ENCODE measurements at places on chromosomes 11 and 22. TPM values are rescaled to one million over a fixed set of nuclear protein-coding genes. Genes with fewer than 3 reads are reported as not detected.

GRCh38 chr11:93717501-93717900 lies 23.8 kb downstream of the TAF1D start:
- DNase-seq: no peak

GRCh38 chr11:44627165-44627789 lies 61.8 kb downstream of the CD82 start:
- no peak for DNase-seq

Gene HBB
- not detected for total RNA-seq

- no peak for DNase-seq
Observed at GRCh38 chr22:20994902-20995241, 7.0 kb downstream of the THAP7 start.

- no peak for DNase-seq
Observed at GRCh38 chr11:66192181-66192863, 76.1 kb upstream of the RAB1B start.

- DNase-seq: no peak
Observed at GRCh38 chr11:67058506-67058905, 1.9 kb downstream of the RHOD start.

GRCh38 chr11:72144807-72145565 lies 9.5 kb downstream of the FOLR3 start:
- no peak for DNase-seq

DNA sequence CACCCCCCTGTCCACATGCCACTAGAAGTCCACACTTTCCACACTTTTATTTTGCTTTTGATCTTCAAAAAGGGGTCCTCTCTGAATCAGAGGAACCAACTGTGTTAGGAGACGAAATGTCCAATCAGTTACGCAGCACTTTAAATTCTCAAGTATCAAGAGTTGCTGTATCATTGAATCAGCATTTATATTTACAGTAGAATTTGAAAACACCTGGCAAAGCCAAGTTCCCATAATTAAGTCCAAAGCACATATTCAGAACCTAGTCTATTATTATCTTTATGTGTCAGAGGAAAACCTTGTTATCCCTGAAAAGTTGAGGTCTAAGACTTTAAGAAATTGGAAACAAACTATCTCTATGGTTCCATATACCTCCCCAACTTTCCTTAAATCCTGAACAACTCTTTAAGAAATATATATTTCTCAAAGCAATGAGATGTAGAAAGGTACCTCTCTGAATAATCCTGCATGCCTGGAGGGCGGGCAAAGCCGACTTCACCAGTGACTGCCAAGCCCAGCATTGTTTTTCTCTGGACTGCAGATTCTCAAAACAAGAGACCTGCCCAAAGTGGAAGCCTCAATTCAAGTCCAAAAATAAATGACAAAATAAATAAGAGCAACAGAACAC lies 75.9 kb upstream of the ARFGAP3 start:
- peak; percentile 48 for DNase-seq

DNA sequence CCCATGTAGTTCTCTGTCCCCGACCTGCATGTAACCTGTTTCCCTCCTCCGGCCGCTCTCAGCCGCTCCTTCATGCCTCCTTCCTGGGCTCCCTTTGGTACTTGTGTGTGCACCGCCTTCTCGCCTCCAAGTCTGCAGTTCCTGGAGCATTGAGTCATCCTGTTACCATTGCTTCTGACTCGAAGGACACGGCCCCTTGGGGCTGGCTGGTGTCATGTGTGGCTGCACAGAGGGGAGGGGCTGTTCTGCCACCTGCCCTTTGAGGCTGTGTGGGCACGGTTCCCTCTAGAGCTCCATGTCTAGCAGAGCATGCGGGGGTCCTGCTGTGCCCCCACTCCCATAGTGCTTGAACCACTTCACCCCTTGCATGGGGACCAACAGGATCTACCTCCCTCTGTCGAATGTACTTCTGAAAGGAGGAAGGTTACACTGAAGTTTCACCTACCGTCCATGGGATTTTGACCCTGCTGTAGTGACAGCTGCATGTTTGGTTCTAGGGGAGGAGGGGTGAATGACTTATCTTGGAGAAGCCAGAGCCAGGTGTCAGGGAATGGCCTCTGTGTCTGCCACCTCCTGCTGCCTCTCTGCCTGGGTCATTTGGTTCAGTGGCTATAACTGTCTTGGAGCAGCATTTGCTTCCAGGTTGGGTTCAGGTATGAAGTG lies 39.6 kb downstream of the BCR start:
- peak; percentile 77 for DNase-seq

Gene KRTAP5-9
- total RNA-seq: not detected

Gene NPAS4
- not detected for total RNA-seq

GRCh38 chr11:18705651-18706281 lies 7.2 kb downstream of the TMEM86A start:
- peak; percentile 30 for DNase-seq

GRCh38 chr11:119153049-119153818 lies 4.4 kb downstream of the ABCG4 start:
- peak; percentile 13 for DNase-seq

GRCh38 chr11:61893981-61894380 lies 2.6 kb upstream of the FADS3 start:
- DNase-seq: peak; percentile 66

Gene FOLR1
- not detected for total RNA-seq

Gene BTG4
- not detected for total RNA-seq

- DNase-seq: no peak
Observed at GRCh38 chr11:122145715-122146274, 29.8 kb upstream of the BLID start.

Gene TMEM191C
- 0.20 TPM for total RNA-seq

- no peak for DNase-seq
Observed at GRCh38 chr11:111776398-111777093, 10.4 kb upstream of the PPP2R1B start.

DNA sequence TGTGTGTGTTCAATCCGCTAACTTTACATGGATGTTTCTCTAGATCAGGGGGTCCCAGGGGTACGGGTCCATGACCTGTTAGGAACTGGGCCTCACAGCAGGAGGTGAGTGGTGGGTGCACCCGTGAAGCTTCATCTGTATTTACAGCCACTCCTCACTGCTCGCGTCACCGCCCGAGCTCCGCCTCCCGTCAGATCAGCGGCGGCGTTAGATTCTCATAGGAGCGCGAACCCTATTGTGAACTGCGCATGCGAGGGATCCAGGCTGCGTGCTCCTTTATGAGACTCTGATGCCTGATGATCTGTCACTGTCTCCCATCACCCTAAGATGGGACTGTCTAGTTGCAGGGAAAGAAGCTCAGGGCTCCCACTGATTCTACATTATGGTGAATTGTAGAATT lies 31.9 kb downstream of the MRGPRD start:
- no peak for DNase-seq

GRCh38 chr11:21612326-21612725 lies 580.6 kb upstream of the ANO5 start:
- no peak for DNase-seq

GRCh38 chr11:118699506-118700220 lies 20.2 kb upstream of the TREH start:
- DNase-seq: no peak

Gene BBOX1
- total RNA-seq: not detected

- DNase-seq: peak; percentile 61
Observed at GRCh38 chr22:46287873-46288751, 8.6 kb upstream of the GTSE1 start.

Gene SCGB1A1
- not detected for total RNA-seq

- peak; percentile 80 for DNase-seq
Observed at GRCh38 chr11:17208257-17208999, 642 bp upstream of the PIK3C2A start.

- peak; percentile 91 for DNase-seq
Observed at GRCh38 chr22:31210556-31211421, 1.3 kb upstream of the LIMK2 start.

Gene C11orf91
- total RNA-seq: not detected

DNA sequence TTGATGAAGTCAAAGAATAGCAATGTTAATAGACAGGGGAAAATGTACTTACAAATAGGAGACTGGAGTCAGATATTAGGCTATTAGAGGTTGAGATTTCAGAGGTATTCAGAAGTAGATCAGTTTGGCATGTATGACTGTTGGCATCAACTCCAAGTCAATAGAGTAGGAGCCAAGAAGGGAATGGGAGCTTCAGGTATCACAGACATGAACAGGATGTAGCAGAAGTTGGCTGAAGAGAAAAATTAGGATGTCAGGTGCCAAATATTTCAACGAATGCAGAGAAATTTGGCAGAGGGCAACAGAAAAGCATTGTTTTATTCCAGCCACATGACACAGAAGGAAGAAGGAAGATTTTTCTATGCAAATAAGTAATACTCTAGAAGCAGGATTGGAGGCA lies 69.7 kb downstream of the GLYATL1 start:
- DNase-seq: peak; percentile 20

Gene MMP11
- total RNA-seq: 3.4 TPM

GRCh38 chr11:65114538-65115171 lies 2.8 kb downstream of the ZNHIT2 start:
- no peak for DNase-seq

Gene OR2AG1
- total RNA-seq: not detected

Gene RAPSN
- not detected for total RNA-seq

DNA sequence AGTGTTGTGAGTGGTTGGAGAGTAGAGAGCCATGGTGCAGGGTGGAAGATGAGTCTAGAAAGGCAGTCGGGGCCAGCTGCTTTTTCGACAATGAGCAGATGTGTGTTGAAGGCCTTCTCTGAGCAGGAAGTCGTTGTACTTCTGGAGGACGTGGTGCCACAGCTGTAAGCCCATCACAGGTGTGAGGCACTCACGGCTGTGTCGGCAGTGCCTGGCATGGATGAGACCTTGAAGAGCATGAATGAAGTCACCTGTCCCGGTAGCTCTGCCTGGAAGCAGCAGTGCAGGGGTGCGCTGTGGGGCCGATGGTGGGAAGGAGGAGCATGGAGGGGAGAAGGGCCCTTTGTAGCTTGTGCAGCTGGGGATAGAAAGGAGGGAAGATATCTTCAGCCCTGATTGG lies 165.2 kb downstream of the PKNOX2 start:
- DNase-seq: no peak

GRCh38 chr22:36368359-36368983 lies 19.3 kb downstream of the MYH9 start:
- peak; percentile 84 for DNase-seq

- DNase-seq: no peak
Observed at GRCh38 chr11:60183591-60184205, 815 bp upstream of the MS4A6A start.

Gene LBHD1
- 1.6 TPM for total RNA-seq

- DNase-seq: no peak
Observed at GRCh38 chr11:75721852-75722668, 4.4 kb downstream of the MOGAT2 start.

DNA sequence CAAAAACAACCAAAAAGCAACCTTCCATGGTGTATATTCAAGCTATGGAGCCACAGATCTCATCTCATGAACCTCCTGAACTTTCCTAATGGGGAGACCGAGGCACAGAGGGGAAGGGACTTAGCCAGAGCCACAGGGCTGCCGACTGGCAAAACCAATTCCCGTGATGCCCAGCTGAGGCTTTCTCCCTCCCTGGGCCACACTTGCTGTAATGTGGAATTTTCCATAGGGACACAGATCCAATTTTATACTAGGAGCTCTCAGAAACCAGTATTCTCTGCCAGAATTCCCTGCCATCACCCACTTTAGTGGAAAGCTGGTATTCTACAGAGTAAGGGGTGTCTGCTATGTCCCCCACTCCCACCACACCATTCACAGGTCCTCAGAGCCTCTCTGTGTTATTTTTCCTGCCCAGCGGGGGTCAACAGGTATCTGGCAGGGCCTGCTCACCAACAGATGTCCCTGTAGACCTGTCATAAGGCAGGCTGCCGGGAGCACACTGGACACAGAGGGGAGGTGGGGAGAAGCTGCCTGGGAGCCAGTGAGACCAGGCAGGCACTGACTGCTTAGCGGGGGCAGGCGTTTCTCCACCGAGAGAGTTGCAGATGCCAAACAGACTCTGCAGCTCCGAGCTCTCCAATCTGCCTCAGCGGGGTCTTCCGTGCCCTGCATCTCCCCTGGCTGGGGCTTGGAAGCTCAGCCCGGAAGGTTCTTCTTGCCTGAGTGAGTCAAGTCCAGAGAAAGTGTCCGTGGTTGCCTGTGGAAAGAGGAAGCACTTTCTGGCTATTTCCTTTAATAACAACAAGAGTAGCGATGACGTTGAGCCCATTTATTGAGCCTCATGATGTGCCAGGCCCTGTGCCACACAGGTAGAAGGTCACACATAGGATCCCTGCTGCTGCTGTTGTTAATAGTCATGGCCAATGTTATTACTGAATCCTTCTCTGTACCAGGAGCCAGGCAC lies 26.3 kb downstream of the RPS6KA4 start:
- no peak for DNase-seq

- DNase-seq: peak; percentile 47
Observed at GRCh38 chr11:48116437-48117228, 100.0 kb upstream of the OR4B1 start.

DNA sequence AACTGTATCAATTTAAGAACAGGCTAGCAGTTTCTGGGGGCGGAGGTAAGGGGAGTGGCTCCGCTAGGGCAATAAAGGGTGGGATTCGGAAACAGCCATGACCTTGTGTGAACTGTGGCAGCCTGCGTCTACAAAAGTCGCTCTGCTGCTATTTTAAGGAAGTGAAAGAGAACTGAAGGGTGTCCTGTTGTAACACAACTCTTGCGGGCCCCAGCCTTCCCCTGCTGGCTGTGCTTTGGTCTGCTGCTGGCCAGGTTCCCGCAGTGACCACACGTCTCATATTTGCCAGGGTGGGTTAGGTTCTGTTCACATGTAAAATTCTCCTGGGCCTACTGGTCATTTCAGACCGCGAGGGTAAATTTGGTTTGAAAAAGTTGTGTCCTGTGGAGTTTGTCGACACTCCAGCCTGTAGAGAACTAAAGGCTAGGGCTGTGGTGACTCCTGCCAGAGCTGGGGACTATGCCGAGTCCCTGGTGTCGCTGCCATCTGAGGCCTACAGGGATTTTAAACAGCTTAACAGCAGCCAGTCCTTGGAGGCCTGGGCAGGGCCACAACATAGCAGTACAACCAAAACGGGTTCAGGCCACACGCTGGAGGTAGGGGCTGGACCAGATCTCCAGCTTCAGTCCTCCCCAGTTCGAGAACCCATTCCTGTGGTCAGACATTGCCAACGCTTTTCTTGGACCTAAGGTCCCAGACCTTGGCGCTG lies 1.1 kb upstream of the PPFIBP2 start:
- no peak for DNase-seq

- DNase-seq: peak; percentile 31
Observed at GRCh38 chr11:113603277-113604059, 102.6 kb downstream of the TMPRSS5 start.

GRCh38 chr11:79461144-79461543 lies 20.3 kb upstream of the TENM4 start:
- DNase-seq: peak; percentile 14

GRCh38 chr11:79461666-79462645 lies 21.1 kb upstream of the TENM4 start:
- DNase-seq: no peak
